HCT116 (cell line): ENCODE measurements at places on chromosomes 12 and 14. TPM values are rescaled to one million over a fixed set of nuclear protein-coding genes. Genes with fewer than 3 reads are reported as not detected.

The KRT72 gene
- total RNA-seq: 0.17 TPM

The NEDD1 gene
- 35.4 TPM for total RNA-seq

The COCH gene
- total RNA-seq: 6.7 TPM

The CEBPE gene
- total RNA-seq: not detected

The MGAT4C gene
- total RNA-seq: not detected

The SLC6A13 gene
- 0.39 TPM for total RNA-seq

The LBHD2 gene
- total RNA-seq: not detected

The GNPTAB gene
- total RNA-seq: 41.4 TPM

The SERPINA6 gene
- not detected for total RNA-seq

The TAS2R20 gene
- 0.76 TPM for total RNA-seq

The GLT8D2 gene
- 4.8 TPM for total RNA-seq

The APOLD1 gene
- total RNA-seq: 3.9 TPM

The RFLNA gene
- not detected for total RNA-seq

The KIF5A gene
- total RNA-seq: 5.2 TPM

The TMCC3 gene
- 4.5 TPM for total RNA-seq

The FOXN4 gene
- total RNA-seq: 0.52 TPM

The CLEC4A gene
- 0.69 TPM for total RNA-seq

GRCh38 chr12:7060353-7060954 is at the start of gene C1S:
Gene C1S (plus strand): TSS chr12:7060718. CDS start chr12:7061913, 1,195 bp downstream.
- DNase-seq: no peak

GRCh38 chr12:9030776-9031175 is 41.4 kb downstream of the KLRG1 start:
- DNase-seq: no peak

- DNase-seq: no peak
Measured at GRCh38 chr14:93629643-93630042, 158.6 kb downstream of the PRIMA1 start.

DNA sequence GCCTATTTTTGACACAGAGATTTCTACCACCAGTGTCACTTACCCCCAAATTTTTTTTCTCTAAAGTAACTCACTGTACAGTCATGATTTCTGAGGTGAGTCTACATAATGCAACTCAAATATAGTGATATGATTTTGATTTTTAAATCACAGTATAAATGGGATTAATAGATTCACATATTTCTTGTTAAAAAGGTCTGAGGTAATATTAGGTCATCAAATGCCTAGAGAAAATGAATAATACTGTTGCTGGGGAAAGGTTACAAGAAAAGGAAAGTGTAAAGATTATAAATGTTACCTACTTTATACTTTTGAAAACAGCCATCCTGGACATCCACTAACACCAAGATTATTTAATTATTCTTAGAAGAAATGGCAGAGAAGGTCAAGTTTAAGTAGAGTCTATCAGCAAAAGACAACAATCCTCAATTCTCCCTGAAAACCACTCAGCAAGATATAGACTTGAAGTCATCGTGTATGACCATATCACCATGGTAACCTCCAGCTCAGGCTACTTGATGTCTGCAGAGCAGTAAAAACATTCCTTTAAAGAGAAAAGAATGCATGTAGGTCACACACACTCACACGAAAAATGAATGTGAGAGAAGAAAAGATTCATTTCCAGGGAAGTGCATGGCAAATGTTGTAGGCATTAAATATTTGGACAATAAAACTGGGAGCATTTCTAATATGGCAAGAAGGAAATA is 58.7 kb downstream of the CCDC59 start:
- no peak for DNase-seq

DNA sequence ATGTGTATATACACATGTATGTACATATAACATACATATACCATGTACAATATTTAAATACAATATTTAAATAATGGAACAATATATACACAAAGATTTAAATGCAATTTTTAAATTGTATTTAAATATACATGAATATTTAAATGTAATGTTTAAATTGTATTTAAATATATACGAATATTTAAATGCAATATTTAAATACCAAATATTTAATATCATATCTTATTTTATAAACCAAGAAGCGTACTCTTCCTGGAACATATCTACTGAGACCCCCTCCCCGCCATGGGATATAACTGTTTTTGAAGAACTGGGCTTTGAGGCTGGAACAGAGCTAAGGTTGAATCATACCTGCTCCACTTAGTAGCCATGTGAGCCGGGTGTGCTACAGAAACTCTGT is 29.8 kb upstream of the RIMBP2 start:
- DNase-seq: no peak

DNA sequence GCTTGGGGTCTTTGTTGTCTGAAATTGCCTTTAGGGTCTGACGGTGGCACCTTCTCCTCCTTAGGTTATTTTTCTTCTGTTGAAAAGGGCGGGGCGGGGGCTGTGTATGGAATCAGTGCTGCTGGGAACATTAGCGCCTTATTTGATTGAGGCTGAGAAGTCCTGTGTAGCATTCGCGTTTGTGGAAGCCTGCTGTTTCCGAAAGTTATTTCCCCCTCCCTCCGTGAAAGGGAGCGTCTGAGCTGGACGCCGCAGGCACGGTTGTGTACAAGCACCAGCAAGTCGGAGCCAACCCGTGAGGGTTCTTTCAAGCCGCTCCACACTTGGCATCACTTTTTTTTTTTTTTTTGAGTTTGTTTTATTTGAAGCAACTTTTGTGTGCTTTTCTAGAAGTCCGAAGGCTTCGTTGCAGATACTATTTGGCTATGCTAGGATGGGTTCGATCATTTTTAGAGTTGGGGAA is 1.1 kb downstream of the SYNE2 start:
- DNase-seq: no peak

DNA sequence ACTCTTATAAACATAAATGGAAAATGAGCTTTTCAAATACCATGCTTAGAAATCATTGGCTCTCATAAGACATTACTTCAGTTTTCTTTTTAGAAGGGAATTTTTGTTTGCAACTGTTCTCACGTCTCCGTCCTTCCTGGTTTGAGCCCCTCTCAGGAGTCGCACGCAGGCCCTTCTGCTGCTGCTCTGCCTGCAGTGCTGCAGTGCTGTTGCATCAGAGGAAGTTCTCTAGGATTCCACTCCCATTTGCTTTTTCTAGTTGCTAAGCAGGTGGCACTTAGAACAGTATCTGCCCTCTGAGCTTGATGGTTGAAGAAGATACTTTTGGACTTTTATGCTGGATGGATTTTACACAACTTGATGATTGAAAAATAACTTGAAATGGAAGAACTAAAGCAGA is 70.8 kb downstream of the SCN8A start:
- no peak for DNase-seq

GRCh38 chr14:24297190-24297964 is 2.2 kb downstream of the DHRS1 start:
- no peak for DNase-seq

GRCh38 chr12:57476162-57476992 is 3.3 kb downstream of the ARHGAP9 start:
- no peak for DNase-seq

DNA sequence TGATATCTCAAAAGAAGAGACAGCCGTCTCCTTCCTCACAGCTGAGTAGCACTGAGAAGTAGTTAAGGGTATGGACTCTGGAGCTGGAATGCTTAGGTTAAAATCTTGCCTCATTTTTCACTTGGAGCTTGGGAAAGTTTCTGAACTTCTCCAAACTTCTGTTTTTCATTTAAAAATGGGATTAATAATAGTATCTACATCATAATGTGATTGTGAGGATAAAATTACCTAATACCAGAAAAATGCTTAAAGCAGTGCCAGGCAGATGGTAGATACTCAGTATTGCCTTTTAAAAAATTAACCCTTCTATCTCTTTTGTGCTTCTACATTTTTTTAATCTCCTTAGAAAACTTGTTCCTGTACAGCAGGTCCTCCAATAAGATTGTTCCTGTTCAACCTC is 63.1 kb downstream of the A2M start:
- DNase-seq: no peak

DNA sequence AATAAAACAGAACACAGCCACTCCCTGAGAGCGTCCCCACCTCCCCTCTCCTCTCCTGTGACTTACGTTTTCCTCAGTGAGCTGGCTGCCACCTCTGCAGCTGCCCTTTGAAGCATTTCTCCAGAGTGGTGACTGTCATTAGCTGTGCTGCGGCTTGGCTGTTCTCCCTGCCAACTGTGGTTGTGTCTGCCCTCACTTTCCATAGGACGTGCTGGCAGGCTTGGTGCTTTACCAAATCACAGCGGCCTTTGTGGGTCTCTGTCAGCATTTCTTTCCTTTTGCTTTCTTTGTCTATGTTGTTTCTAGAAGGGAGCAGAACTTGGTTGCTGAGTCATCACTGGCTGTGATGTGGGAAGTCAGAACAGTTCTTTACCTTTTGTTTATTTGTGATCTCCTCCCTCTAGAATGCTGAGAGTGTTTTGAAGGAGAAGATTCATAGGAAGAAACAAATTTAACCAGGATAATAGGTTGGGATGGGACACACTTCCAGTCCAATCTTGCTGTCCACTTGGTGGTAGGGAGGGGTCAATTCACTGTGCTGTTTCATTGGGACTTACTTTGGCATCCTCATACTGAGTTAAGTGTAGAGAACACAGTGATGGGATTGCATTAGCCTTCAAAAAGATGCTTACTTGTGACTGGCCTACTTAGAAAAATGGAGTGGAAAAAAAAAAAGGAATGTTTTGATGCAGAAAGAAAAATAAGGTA is 88.2 kb downstream of the TMX1 start:
- DNase-seq: no peak

GRCh38 chr14:44403193-44403592 is 103.9 kb downstream of the FSCB start:
- no peak for DNase-seq

- no peak for DNase-seq
Measured at GRCh38 chr12:8572507-8572906, 31.8 kb upstream of the CLEC4E start.

- no peak for DNase-seq
Measured at GRCh38 chr12:6307529-6307928, 3.0 kb upstream of the PLEKHG6 start.

DNA sequence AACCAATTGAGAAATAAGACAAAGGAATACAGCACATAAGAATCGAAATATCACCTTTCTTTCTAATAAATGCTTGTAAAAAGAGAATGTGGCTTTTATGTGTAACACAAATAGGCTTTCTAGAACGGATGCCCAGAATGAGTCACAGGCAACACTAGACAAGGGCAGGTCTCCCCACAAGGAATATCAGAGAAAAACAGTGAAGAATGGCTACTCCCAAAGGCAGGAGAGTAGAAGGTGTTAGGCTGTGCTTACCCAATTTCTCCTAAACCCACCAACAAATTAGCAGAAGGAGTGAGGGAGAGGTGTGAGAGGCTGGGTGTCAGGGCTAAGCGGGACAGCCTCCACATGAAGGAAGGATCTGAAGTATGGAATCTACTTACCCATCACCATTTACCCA is 55.2 kb downstream of the GALNT4 start:
- no peak for DNase-seq

GRCh38 chr12:73321319-73321718 is 1049.1 kb downstream of the TRHDE start:
- no peak for DNase-seq

GRCh38 chr12:26466726-26467125 is 271.4 kb downstream of the SSPN start:
- no peak for DNase-seq

- no peak for DNase-seq
Measured at GRCh38 chr12:119649202-119649808, 18.6 kb upstream of the PRKAB1 start.

DNA sequence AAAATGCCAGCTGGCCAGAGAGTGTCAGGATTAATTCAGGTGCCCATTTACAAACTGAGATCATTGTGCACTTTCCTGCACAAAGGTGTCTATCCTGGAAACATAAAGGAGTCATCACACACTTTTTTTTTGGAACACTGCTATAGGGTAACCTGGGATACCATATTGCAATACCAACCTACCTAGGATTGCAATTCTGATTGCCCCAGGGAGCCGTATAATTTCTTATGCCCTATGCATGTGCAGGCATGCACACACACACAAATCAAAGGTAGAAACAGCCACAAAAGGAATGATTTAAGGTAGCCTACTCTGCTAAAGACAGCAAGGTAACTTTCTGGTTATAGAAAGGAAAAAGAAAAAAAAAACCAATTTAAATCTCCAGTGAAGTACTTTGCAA is 285.3 kb upstream of the KITLG start:
- DNase-seq: no peak

GRCh38 chr12:80807640-80808288 is 91.1 kb downstream of the MYF5 start:
- DNase-seq: no peak

DNA sequence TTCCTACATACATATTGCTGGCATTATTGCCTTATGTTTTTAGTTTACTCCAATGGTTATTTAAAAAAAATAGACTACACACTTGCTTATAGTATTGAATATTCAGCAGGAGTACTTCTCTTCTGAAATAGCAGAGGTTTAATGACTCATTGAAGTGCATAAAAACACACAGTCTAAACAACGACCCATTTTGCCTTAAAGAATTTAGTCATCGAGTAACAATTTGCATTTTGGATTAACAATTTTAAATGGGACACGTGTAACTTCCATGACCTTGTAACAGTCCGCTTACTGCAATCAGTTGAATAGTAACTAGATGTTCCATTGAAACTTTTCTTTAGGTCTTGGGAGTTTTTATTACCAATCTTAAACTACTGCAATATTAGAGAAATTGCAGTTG is 9.0 kb downstream of the TRHDE start:
- DNase-seq: no peak

GRCh38 chr12:1518591-1519516 is 75.5 kb downstream of the FBXL14 start:
- DNase-seq: peak; percentile 32

DNA sequence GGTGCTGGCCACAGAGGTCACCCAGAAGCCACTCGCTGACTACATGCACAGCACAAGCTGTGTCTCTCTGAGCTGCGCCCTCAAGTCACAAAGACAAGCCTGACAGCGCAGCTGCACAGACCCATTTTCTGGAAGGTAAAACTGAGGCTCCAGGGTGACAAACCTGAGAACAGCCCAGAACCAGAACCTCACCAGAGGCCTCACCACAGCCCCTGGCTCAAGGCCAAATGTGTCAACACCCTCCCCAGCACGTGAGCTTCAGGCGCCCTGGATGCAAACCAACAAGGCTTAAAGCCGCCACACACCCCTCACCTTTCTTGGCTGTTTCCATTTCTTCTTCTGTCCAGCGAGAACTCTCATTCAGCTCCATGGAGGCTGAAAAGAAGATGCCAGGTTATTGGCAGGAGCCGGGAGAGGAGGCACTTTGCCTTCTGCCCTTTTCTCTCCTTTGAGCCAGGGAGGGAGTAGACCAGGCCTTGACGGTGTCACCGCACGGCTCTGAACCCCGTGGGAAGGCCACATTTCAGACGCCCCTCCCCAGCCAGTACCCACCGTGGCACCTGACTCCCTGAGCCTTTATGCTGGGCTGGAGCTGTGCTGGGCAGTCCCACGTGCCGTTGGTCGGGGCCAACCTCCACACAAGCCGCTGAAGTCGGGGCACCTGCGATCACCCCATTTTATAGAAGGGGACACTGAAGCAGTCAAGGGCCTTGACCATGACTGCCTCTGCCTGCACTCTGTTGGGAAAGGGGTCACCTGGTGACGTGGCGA is 103.1 kb downstream of the RFLNA start:
- DNase-seq: no peak

DNA sequence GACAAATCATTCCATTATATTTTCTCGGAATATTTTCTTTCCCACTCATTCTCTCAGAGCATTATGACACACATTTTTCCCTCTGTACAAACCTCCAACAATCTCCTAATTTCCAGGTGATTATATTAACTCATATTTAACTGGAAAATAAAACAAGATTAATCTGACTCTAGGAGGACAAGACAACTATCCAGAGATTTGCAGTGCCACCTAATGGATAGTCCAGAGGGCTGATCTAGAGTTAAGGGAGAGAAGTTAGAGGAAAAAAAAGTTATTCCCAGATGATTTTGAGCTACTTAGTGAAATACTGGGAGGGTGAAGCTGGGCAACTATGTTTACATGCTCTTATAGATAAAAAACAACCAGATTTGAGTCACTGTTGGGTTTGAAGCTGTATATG is 161.7 kb downstream of the ALX1 start:
- DNase-seq: peak; percentile 16
